ENCODE measurements at places on chromosomes 3 and 15.

DNA sequence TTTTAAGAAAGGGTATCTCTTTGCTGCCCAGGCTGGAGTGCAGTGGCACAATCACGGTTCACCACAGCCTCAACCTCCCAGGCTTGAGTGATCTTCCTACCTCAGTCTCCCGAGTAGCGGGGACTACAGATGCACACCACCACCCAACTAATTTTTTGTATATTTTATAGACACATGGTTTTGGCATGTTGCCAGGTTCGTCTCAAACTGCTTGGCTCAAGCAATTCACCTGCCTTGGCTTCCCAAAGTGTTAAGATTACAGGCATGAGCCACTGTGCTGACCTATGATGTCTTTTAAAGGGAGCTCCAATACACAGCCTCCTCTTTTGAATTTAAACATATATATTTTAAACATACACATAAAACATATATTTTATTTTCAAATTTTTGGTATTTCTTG lies 60.9 kb downstream of the SLC9C1 start:
- no peak for DNase-seq

DNA sequence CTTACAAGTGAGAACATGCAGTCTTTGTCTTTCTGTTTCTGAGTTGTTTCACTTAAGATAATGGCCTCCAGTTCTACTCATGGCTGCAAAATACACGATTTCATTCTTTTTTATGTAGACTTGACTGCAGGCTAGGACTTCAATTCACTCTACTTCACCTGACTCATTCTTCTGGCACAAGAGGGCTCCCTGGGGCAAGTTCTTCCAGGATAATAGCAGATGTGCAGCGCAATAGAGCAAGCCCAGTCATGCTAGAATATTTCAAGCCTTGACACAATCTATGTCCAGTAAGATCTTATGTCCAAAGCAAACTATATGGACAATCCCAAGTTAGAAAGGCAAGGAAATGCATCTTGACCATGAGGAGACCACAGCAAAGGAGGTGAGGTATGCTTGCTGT lies 211.7 kb upstream of the GADL1 start:
- DNase-seq = no peak

DNA sequence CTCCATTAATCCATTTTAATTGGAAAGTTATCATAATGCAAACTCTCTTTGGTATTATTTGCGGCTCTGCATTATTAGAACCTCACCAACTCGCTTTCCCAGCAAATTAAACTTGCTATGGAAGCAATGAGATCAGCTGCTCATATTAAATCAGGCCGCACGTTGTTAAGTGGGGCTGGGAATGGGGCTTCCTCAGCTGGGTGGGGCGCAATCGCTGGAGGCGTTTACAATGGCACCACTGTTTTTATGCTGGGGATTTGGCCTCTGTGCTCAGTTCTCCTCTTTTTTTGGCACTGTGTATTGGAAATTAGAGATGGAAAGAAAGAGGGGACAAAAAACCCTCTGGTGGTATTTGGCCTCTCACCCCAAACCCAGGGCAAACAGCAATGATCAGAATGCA lies 72.2 kb downstream of the RPLP1 start:
- no peak for DNase-seq

- peak; percentile 53 for DNase-seq
These were observed 44.0 kb upstream of the ETV5 start for GRCh38 chr3:186152889-186153292.

DNA sequence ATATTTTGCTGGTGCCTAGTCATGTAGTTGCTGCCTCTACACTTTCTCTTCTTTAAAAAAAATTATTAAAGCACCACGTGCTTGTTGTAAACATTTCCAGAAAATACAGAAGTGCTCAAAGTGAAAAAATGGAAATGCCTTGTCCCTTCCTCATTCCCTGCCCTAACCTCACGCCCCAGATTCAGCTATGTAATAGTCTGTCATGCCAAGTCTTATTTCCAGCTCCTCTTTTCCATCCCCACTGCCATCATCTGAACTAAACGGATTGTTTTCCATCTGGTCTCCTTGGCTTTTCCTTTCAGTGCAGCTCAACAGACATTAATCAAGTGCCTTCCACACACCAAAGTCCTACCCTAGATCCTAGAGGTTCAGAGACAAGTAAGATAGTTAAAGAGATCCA lies 15.5 kb downstream of the ZNF774 start:
- no peak for DNase-seq

GRCh38 chr3:10744098-10744465 lies 71.9 kb upstream of the SLC6A11 start:
- DNase-seq = no peak

DNA sequence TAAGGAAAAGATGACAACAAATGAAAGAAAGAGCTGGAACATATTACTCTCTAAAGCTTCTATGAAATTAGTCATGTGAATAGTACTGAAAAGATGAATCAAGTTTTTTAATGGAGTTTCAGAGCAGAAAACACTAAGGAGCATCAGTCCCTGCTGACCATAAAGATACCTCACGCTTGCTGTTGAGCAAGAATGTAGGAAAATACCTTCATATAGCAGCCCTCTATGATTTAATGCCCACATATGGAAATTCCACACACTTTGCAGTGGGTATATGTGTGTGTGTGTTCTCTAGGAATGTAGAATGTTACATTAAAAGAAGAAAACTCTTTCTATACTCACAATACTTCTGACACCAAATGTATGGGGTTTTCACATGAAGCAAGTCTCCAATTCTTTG lies 355.0 kb downstream of the ERC2 start:
- no peak for DNase-seq

GRCh38 chr3:37477711-37478487 lies 303.5 kb upstream of the LRRFIP2 start:
- DNase-seq = no peak

DNA sequence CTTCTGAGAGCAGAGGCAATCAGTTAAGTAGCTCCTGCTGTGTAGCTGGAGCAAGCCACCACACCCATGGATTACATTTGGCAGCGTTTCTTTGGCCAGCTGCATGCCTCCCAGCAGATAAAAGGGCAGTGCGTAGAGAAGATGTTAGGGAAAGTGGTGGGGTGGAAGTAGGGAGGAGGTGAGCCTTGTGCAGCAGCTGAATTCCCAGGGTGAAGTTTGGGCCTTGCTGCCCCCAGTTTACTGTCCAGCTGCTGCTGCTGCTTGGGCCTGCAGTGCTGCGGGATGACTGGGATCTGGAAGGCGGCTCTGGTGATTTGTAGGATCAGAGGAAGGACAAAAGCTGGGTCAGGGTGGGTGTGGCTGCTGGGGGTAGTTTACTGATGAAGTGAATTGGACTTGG lies 318.7 kb upstream of the C2CD4B start:
- DNase-seq = no peak

- peak; percentile 9 for DNase-seq
These were observed 13.2 kb upstream of the ZBTB20 start for GRCh38 chr3:115160295-115160694.

DNA sequence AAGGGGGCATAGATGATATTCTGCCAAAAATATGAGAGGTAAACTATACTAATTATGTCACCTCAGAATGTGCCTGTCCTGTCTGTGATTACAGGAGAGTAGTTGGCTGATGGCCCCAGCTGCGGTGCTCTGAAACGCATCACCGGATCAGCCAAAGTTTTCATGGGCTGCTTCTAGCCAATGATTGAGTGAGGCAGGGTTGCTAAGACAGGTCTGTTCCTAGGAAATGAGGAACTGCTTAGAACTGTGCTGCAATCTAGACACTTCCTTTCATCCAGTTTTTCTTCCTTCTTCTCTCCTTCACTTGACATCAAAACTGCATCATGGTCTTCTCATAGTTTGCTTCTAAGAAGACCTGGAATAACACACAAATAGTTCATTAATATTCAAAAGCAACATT lies 124.0 kb downstream of the KCNH8 start:
- DNase-seq = no peak

DNA sequence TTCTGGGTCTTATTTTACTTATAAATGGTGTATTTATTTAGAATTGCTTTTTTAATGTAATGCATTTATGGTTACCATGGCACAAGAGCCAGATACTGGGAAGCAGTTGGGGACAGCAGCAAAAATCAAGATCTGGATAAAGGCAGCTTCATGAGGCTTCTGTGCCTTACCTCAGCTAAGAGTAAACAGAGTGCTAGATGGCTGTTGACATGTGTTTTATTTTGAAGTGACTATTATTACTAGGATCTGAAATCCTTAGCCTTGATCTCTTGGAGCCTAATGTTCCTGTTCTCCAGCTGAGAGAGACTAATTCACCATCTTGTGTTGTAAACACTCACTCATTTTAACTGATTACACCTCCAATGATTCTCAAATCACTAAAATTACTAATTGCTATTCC lies 317.8 kb downstream of the LPP start:
- DNase-seq = no peak

DNA sequence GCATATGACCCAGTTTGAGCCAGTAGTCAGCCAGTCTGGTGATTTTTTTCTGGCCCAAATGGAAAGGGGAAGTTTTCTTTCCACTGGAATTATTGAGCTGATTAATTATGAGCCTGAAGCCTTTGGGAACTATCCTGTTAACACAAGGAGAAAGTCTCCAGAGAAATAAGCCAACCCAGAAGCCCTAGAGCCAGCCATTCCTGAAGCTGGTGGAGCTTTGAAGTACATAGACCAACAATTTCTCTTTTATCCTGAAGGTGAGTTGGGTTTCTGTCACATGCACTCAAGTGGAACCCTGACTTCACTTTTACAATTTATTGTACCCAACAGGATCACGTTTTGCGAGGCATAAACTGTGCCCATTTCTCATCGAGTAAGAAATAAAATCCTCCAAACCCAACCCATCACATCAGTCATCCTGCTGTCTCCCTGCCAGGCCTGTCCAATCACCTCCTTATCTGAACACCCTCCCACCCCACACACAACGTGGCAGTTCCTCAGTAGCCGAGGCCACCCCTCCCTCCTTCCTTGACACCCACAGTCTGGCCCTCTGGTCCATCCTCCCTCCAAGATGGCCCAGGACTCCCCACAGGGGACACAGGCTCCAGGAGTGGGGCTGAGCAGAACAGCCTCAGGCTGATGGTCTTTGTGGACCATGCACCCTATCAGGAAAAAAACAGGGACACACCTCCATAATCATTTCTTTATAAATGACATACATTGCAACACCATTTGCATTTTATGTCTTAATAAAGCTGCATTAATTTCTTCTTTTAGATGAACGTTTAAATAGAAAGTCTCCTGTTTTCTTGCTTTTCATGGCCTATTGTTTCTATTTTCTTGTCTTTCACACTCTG lies 55.7 kb upstream of the GATA2 start:
- no peak for DNase-seq

DNA sequence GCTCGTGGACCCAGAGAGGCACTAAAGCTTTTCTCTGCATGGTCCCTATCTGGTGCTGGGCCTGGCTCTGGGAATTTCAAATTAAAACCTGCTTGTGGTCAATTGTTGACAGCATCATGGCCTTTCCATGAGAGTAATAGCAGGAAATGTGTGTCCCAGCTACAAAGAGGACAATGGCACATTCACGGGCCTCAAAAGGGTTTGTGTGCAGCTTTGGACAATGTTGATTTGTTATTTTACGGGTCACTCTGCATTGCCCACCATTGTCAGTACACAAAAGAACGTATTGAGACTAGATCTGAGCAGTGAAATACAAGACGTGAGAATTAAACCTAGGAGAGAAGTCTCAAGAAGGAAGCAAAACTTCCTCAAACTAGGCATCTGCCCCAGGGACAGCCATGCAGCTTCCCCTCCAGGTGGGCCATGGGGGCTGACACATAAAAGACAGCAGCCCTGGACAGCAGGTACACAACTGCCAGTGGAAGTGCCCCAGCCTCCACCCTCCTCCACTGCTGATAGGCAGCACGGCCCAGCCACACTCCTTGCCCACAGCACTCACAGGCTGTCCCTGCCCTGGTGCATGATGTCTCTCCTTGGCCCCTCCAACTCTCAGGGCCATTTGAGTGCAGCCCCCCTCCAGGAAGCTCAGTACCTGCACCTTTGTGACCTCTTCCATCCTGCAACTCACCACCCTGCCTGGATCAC lies 15.9 kb upstream of the LTF start:
- no peak for DNase-seq

DNA sequence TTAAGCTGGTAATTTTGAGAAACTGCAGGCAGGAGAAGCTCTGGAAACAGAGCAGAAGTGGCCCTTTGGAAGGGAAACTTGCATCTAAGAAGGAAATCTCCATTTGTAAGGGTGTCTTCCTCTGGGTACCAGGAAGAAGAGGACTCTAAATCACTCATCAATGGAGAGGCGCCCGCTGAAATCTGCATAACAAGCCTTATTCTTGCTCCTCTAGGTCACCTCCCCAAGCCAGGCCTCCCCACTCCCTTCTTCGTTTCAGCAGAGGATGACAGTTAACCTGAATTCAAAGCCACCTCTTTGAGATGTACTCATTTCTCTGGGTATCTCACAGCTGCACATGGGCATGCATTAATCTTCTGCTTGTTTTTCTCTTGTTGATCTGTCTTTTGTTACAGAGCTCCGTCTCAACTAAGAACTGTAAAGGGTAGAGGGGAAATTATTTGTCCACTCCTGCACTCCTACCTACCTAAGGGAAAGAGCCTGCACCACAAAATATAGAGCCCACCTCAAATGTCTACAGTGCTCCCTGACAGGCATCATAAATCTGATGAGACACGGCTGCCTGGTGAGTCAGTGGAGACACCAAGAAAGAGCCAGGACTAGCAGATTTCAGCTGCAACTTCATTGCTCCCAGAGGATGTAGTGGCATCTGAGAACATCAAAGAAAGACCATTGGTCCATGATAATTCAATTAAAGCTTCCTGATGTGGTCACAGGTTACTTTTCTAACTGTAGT lies 51.5 kb downstream of the GABRB3 start:
- no peak for DNase-seq

GRCh38 chr3:150763841-150764483 lies 993 bp upstream of the SIAH2 start:
- no peak for DNase-seq

DNA sequence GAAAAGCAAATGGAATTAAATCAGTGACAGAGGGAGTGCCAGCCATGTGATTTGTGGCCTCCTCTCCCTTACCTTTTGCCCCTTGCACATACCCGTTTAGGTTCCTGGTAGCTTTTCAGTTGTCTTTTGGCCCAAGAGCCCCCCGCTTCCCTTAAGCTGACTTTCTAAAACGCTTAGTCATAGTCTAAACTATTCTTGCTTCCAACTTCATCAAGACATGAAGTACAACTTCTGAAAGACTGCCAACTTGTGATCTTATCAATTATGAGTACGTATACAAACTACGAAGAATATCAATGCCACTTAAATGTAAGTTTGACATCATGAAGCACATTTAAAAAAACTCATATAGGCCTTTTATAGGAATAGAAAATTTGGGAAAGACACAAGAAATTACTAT lies 61.9 kb downstream of the EIF3J start:
- no peak for DNase-seq

DNA sequence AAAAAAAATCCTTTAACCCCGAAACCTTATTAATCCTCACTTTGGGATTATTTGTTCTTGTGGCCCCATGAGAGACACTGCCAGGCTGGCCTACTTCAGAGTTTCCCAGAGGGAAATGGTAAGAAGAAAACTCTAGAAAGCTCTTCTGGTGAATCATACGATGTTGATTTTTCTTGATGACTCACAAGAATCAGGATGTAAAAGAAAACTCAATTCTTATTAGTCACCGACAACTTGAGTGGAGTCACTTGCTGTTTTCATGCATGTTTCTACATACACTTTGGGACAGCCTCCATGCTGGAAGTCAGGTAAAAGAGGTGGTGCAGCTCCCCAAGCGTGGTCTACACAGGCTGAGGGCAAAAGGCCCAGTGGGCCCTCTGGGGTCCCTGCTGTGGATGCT lies 42.8 kb downstream of the MYO5C start:
- DNase-seq = no peak

GRCh38 chr3:16456784-16457415 lies 56.6 kb downstream of the RFTN1 start:
- DNase-seq = no peak

Data from GM12892 (cell line).